ENCODE measurements at places on chromosomes 3 and 15.
A peak's percentile ranks its signal among the peaks of the same experiment; 100 is the strongest.

DNA sequence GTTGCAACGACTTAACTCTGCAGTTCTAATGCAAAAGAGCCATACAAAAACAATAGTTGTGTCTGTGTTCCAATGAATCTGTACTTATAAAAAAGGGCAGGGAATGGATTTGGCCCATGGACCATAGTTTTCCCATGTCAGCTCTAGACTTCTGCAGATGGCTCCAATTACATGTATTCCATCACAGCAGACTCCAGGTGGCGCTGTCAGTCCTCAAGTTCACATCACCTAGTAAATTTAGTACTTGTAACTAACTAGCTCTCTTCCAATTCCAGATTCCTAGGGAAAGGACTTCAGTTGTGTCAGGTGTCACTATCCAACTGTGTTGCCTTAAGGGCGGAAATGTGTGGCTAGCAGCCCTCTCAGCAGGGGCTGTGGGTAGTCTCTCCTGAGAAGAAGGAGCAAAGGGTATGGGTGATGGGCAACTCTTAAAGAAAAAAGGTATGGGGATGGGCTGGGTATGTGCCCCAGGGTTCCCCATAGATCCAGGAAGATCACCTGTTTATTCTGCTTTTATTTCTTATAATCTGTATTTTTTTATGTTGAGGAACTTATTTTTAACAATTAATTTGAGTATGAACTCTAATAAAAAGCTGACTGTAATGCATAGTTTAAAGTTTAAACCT, 36.2 kb downstream of the BBS4 start:
- DNase-seq, result peak; percentile 52

GRCh38 chr3:165852711-165853110, 15.5 kb upstream of the BCHE start:
- DNase-seq, result no peak

DNA sequence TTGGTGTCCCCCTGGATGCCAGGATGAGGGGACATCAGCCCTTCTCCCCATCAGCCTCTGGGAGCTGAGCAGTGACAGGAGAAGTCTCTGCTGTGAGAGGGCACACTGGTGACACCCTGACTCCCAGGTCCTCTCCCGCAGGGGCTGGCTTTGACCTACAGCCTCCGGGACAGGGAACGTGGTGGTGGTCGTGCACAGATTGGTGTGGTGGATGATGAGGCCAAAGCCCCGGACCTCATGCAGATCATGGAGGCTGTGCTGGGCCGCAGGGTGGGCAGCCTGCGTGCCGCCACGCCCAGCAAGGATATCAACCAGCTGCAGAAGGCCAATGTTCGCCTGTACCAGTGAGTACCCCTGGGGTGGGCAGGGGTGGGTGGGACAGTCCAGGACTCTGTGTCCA, 6.8 kb downstream of the VILL start:
- no peak for DNase-seq

GRCh38 chr3:88469216-88469615, 319.5 kb downstream of the C3orf38 start:
- DNase-seq, result no peak

GRCh38 chr3:76402926-76403325, 617.6 kb upstream of the ZNF717 start:
- no peak for DNase-seq
